ENCODE measurements at places on chromosomes 13 and 19.

GRCh38 chr19:1944088-1944915, 3.3 kb downstream of the CSNK1G2 start:
- no peak for DNase-seq

DNA sequence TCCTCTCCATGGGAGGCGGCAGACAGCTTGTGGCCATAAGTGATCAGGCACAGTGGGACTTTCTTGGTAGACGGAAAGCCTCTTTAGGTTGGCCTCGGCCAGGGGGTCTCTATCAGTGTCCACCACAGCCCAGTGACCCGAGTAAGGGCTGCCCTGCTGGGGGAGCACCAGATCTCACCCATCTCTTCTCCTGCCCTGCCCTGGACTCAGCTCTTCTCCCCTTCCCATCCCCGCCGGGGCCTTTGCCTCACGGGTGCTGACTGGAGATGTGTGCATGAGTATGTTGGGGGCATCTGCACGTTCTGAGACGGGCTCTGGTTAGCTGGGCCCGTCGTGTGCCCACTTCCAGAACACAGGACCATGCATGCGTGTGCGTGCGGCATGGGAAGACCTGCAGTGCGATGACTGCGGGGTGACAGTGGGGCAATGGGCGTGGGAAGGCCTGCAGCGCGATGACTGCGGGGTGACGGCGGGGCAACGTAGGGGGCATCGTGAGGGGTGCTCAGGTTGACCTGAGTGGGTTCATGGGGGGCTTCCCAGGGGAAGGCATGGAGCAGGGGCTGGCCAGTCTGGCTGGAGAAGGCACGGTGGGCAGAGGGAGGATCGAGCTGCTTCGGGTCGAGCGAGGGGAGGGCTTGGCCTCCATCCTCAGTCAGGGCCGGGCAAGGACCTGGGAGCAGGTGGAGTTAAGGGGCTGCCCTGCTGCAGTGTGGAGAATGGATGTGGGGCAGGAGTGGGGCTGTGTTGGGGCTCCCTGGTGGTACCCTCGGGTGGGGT, 15.9 kb downstream of the EPN1 start:
- peak; percentile 12 for DNase-seq

GRCh38 chr19:7294558-7295212, 471 bp upstream of the INSR start:
- peak; percentile 79 for DNase-seq

GRCh38 chr13:35086667-35087066, 144.6 kb downstream of the NBEA start:
- no peak for DNase-seq

GRCh38 chr13:39401756-39402155, 201.2 kb downstream of the LHFPL6 start:
- no peak for DNase-seq

Data from left cardiac atrium (tissue), 4 donors.